ENCODE measurements at places on chromosomes 16 and 17.
A peak's percentile ranks its signal among the peaks of the same experiment; 100 is the strongest.

DNA sequence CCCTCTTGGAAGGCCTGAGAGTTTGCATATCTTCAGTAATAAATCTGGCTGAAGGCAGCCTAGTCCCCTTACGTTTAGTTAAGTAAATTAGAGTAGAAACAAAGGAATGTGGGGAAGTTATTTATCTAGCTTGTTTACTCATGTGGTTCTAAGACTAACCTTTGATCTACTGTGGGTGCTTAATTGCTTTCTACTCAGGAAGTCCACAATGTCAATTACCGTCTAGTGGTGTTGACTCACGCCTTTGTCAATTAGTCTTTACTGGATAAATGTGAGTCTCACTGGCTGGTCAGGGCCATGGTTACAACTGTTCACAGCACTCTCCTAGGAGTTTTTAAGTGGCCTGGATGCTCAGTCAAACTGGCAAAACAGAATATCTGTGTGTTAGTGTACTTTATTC, 2338.4 kb downstream of the TP53TG3F start:
- DNase-seq, result no peak

DNA sequence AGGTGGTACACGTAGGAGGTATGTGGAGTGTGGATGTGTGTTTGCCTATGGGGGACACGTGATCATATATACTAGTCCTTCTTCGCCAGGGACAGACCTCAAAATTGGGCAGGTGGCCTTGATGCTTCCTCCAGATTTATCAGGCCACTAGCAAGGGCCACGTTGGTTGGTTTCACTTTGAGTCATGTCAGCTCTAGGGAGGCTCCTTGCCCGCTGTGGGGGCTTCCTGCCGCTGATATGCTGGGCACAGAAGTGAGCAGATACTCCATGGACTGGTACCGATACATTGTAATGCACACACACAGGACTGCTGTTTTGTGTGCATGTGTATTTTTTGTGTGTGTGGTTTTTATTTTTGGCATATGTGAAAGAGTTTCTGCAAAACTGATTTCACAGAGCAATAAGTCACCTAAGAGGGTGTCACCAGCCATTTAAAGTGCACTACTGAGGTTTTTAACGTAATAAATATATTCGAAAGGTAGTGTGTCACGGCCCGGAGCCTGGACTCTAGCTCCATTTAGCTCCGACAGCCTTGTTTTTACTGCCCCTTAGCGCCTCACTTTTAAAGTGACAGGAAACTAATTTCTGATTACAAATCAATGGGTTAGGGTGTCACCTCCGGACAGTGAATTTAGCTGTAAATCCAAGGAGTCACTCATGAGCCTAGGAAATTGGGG, 605.5 kb upstream of the SALL1 start:
- DNase-seq, result no peak

DNA sequence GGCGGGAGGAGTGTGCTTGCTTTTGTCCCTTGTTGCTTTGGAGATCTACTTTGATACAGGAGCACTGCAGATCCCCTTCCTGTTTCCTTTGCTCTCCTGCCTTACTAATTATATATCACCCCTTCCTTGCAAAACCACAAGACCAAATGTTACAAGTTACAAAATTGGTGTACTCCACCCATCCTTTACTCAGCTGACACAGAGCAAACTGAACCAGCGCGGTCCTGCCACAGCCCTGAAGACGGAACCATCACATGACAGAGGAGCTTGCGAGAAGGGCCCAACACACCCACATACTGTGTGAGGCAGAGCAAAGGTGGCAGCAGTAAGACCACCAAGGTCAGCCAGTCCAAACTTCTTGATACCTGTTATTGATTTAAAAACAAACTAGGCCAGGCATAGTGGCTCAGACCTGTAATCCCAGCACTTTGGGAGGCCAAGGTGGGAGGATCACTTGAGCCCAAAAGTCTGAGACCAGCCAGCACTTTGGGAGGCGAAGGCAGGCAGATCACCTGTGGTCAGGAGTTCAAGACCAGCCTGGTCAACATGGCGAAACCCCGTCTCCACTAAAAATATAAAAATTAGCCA, 33.2 kb downstream of the CYTH1 start:
- peak; percentile 91 for DNase-seq

- no peak for DNase-seq
These were observed 771 bp downstream of the MSRB1 start for GRCh38 chr16:1942047-1942809.

- no peak for DNase-seq
These were observed 157.8 kb upstream of the RPH3AL start for GRCh38 chr17:510226-510917.

GRCh38 chr17:40992666-40993065, 1.3 kb downstream of the KRTAP3-3 start:
- DNase-seq, result no peak

GRCh38 chr17:68491381-68492231, 20.6 kb upstream of the PRKAR1A start:
- DNase-seq, result peak; percentile 25

DNA sequence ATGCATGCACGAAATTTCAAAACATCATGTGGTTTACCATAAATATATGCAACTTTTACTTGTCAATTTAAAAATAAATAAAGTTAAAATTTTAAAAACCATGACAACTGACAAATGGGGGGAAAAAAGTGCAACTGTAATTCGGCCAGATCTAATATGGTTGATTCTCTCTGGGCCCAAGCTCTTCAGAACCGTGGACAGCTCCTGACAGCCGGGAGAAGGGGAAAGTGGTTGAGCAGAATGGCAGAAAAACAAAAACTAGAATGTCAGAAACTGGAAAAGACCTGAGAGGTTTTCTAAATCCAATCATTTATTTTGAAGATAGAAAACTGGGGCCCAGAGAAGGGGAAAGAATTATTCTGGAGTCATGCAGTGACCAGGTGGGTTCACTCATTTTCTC, 126.6 kb downstream of the TMEM132E start:
- no peak for DNase-seq

GRCh38 chr17:34562387-34562786, 17.0 kb upstream of the TMEM132E start:
- peak; percentile 14 for DNase-seq

DNA sequence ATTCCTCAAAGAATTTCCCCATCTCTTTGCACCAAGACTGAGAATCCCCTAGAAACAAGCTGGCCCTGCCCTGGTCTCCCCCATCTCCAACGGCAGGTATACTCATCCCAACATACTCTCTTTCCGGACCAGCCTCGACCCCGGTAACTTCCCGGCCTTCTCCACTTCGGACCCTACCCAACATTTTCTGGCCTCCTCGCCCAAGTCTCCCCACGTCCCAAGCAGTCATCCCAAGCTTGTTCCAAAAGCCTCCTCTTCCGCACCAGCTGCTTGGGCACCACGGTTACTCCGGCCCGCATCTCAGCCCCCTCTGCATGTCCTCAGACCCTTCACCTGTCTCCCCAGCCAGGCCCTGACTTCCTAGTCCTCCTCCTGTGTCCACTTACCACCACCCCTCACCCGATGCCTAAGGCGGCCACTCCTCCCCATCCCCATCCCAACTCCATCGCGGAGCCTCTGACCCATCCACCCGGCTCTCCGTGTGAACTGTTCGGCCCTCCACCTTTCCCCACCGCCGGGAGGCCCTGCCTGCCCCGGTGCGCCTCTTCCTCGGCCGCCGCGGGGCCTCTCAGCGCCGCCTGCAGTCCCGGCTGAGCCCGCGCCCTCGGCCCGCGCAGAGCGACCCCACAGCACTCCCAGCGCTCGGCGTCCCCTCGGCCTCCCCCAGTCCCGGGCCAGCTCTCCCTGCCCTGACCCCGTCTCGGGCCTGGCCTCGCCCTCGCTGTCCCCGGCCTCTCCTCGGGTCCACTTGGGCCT, 994 bp downstream of the PITPNA start:
- peak; percentile 42 for DNase-seq

DNA sequence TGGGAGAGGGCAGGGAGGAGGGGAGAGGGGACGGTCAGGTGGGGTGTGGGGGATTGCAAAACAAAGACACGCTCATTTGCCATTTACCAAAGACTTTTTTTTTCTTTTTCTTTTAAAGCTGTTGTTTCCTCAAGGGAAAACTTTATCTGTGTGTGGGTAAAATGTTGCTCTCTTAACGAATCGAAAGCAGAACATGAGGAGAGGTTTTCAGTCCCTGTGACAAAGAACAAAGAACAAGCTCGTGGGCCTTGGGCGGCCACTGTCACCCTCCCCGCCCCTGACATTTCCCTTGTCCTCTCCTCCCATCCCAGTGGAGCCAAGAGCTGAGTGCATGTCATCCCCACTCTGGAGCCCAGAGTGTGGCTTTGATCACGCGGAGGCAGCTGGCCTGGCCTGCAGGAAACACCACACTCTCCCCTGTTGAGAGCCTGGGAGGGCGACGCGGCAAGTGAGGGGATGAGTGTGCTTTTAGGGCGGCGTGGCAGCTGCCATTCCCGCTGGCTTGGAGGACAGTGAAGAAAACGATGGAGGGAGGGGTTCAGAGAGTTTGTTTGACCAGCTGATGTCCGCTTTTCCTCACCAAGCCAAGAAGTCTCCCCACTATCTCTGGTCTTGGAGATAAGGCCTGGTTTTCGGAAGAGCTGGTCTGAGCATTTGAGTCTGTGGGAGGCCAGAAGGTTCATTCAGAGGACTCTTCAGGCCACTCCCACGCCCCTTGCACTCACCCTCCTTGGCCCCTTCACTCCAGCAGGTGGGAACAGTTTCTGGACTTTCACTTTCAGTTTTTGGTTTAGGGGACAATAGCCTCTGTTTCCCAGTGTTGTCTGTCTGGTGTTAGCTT, 11.4 kb downstream of the CCR7 start:
- DNase-seq, result peak; percentile 43

DNA sequence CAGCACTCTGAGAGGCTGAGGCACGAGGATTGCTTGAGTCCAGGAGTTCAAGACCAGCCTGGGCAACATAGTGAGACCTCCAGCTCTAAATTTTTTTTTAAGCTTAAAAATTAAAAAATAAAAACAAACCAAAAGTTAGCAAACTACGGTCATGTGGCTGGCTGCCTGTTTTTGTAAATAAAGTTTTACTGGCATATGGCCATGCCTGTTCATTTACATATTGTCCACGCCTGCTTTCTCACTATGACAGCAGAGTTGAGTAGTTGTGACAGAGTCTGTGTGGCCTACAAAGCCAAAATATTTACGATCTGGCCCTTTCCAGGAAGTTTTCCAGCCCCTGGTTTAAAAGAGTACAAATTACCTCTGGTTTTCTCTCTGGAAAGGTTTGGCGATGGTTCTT, 3.3 kb downstream of the SLX4 start:
- no peak for DNase-seq

GRCh38 chr16:58499092-58499511, 841 bp upstream of the NDRG4 start:
- no peak for DNase-seq

- DNase-seq, result no peak
These were observed 59.6 kb upstream of the CDH13 start for GRCh38 chr16:82567175-82567574.

DNA sequence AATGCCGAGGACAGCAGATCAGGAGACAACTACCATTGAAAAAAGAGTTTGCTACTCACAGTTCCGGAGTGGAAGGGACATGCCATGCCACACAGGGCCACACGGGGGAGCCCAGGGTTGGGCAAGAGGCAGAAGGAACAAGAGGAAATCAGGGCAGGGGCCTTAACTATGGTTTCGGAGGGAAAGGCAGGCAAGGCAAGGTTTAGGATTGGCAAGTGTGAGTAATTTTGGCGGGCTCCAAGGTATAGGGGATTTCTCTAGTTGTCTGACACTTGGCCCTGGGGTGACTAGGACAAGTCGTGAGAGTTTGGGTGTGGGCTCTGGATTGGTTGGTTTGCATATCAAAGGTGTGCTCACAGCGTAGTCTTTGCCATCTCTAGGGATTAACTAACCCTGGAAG, 27.0 kb upstream of the NTN1 start:
- DNase-seq, result peak; percentile 50

DNA sequence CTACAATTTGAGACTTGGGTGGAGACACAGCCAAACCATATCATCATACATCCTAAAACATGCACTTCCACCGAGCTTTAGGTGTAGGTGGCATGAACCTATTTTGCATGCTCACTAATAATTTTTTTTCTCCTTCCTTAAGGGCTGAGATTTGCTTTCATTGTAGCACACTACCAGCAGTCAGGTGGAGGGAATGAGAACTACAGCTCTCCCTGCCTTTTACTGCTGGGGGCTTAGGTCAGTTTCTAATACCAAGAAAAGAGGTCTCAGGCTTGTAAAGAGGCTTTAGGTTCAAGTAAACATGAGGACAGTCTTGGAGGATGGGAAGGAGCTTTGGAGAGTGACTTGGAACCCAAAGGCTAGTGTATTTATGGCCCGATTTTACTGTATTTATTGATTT, 22.0 kb downstream of the CFAP20 start:
- DNase-seq, result no peak

DNA sequence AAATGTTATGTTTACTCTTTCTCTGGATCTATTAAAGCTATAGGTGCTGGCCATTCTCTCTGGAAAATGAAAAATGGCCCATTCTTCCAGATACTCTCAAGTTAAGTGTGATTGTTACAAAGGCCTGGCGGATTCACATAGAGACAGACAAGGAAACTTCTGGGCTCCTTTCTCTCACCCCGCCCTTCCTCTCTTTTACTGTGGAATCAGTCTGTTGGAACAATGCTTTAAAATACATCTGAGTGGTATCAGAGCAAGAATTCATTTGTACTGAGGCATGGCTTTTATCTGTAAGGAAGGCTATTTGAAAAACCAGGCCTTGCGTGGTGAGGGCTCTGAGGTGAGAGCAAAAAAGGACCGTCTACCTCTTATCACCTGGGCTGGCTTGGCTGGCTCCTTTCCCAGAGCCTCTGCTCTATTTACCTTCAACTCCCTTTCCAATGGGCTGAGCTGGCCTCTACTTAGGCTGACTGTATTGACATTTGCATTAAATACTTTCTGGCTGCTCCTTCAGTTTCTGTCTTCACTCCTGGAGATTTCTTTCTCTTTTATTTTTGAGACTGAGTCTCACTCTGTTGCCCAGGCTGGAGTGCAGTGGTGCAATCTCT, 274.0 kb downstream of the PHKB start:
- no peak for DNase-seq

- DNase-seq, result no peak
These were observed 618 bp downstream of the AANAT start for GRCh38 chr17:76467809-76468633.

DNA sequence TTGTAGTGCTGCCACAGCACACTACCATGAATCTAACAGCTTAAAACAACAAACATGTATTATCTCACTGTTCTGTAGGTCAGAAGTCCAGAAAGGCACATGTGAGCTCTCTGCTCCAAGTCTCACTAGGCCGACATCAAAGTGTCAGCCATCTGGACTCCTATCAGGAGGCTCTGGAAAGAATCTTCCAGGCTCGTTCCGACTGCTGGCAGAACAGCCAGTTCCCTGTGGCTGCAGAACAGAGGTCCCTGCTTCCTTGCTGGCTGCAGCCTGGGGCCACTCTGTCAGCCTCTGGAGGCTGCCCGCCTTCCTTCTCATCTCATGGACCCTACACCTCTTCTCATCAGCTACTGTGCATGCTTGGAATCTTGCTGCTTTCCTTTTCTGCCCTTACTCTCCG, 168.9 kb downstream of the CBLN1 start:
- DNase-seq, result no peak

- peak; percentile 88 for DNase-seq
These were observed at the start of gene ACAP1 for GRCh38 chr17:7336240-7337175. ACAP1 (plus strand) TSS chr17:7336529; CDS start chr17:7336735, 206 bp downstream.

- DNase-seq, result no peak
These were observed 1.8 kb downstream of the ALKBH5 start for GRCh38 chr17:18185391-18185790.

- DNase-seq, result no peak
These were observed 19.0 kb downstream of the GRB2 start for GRCh38 chr17:75386430-75386829.

Measured in CD4-positive, alpha-beta T cell treated with Interleukin-17A for 1 hour (primary cell).